ENCODE measurements at places on chromosomes 11 and 22. TPM values are rescaled to one million over a fixed set of nuclear protein-coding genes. Genes with fewer than 3 reads are reported as not detected.

DNA sequence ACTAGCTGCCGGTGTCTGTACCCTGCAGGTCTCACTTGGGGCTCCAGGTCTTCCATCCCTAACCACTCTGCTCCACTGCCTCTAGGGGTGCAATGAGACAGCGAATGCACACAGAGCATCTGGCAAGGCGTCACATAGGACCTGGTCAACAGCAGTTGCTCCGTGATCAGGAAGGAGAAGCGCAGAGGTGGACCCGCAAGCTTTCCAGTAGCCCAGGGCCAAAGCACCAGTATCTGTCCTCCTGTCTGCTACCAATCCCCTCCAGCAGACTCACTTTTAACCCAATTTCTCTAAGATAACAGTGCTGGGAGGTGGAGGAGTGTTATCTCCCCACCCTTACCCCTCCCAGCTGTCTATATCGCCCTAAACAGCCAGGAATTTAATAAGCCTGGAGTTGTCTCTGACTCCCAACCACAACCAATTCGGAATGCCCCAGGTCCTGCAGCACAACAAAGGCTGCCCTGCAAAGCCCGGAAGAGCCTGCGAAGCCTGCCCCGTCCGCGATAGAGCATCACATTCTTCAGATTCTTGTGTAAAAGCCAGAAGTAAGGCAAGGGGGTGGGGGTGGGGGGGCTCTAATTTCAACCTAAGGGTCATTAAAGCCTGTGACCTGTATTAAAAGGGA lies 19.3 kb downstream of the MYH9 start:
- no peak for ATAC-seq

The ACRV1 gene
- total RNA-seq = not detected

DNA sequence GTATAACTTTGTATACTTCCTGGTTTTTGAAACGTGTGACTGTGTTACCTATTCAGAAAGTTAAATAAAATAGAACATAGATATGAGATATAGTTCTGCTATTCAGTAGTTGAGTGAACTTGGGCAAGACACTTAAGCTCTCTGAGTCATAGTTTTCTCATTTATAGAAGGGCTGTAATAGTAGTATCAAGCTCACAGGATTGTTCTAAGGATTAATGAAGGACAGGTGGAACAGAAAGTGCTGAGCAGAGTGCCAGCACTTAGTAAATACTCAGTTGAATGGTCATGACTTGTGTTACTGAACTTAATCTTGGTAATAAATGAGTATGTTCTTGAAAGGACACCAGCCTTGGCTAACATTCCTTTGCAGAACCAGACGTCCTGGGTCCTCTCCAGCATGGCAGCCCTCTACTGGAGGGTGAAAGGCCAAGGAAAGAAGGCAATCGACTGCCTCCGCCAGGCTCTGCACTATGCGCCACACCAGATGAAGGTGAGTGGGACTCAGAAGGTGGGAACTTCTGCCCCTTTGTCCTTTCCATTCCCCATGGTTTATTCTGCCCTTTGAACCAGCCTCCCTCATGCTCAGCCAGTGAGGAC lies 131.2 kb downstream of the TTC17 start:
- ATAC-seq = no peak

DNA sequence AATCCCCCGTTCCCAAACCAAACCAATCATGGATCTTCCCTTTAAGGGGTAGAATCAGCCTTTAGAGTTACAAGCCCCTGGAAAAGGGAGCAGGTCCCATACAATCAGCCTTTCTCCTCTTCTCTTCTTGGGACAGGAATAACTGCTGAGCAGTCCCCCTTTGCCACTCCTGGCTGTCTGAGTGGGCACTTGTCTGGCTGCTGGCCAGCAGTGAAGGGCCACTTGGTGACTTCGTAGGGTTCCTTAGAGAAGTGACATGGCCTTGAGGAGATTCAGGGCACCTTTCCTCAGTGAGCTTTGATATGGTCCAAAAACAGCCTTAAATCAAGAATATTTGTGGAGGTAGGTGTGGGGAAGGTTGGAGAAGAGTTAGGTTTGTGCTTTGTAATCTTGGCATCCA lies 53.5 kb upstream of the HORMAD2 start:
- no peak for ATAC-seq

The ZP1 gene
- 0.16 TPM for total RNA-seq

- ATAC-seq = no peak
Measured at GRCh38 chr11:58316142-58316541, 42.7 kb downstream of the OR5B17 start.

DNA sequence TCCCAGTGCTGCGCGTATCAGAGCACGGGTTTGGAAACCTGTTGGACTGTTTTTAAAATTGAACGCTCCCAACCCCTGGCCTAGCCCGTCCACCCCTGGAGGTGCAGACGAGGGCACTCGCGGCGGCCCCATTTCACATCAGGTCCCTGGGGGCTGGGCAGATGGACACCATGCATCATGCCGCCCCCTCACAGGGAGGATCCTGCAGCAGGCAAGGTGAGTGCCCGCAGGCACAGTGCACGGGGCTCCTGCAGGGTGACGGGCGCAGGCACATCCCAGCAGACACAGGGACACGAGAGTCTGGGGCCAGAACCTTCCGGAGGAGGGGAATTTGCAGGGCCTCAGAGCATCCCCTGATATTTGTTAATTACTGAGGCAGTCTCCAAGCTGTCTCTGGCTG lies 7.3 kb downstream of the ANO9 start:
- ATAC-seq = no peak

GRCh38 chr11:106238704-106239360 lies 161.4 kb downstream of the AASDHPPT start:
- ATAC-seq = no peak

DNA sequence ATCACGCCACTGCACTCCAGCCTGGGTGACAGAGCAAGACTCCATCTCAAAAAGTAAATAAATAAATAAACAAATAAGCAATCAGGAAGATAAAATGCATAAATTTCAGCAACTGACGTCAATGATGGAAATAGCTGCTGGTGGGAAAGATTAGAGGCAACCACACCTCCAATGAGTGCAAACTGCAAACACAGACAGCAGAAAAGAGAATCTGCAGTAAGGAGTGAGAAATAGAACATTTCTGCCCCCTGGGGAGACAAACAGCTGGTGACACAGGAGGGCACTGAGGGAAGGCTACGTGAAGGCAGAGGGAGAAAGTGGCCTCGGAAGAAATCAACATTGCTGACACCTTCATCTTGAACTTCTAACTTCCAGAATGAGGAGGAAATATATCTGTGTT lies 6.5 kb downstream of the PI4KA start:
- ATAC-seq = no peak
